Melanocyte of skin (primary cell): ENCODE measurements at places on chromosomes 2 and 18. TPM values are rescaled to one million over a fixed set of nuclear protein-coding genes. Genes with fewer than 3 reads are reported as not detected.

IGFBP5 gene
- total RNA-seq = 3.3 and 5.6 TPM in 2 replicates

PJVK gene
- 1.3 and 1.7 TPM in 2 replicates for total RNA-seq

CROCC2 gene
- under 0.01 TPM in 2 replicates for total RNA-seq

KLHL29 gene
- 4.5 and 15.6 TPM in 2 replicates for total RNA-seq

SLC4A3 gene
- 1.9 and 3.3 TPM in 2 replicates for total RNA-seq

CYRIA gene
- under 0.01 TPM in 1 of 2 replicates, not detected in the other for total RNA-seq

EPB41L3 gene
- 140 and 159 TPM in 2 replicates for total RNA-seq

ABCG8 gene
- total RNA-seq = under 0.01 TPM in 1 of 2 replicates, not detected in the other

CAPN14 gene
- 0.33 and 0.62 TPM in 2 replicates for total RNA-seq

PMAIP1 gene
- 2.5 and 3.1 TPM in 2 replicates for total RNA-seq

SLC38A11 gene
- under 0.01 and 0.73 TPM in 2 replicates for total RNA-seq

HADHB gene
- 127 and 140 TPM in 2 replicates for total RNA-seq

PLA2R1 gene
- total RNA-seq = 1.4 and 4.7 TPM in 2 replicates

DPP4 gene
- total RNA-seq = 152 and 176 TPM in 2 replicates

SCYGR5 gene
- total RNA-seq = not detected in 2 replicates

UPP2 gene
- not detected in 2 replicates for total RNA-seq

CD8B2 gene
- not detected in 2 replicates for total RNA-seq

ACKR3 gene
- total RNA-seq = not detected in 2 replicates

PLCD4 gene
- total RNA-seq = 9.6 and 10.9 TPM in 2 replicates

AGXT gene
- total RNA-seq = not detected in 2 replicates

CYB5A gene
- 35.0 and 44.6 TPM in 2 replicates for total RNA-seq

C2orf92 gene
- total RNA-seq = 2.1 and 3.3 TPM in 2 replicates

CKAP2L gene
- 15.0 and 15.7 TPM in 2 replicates for total RNA-seq

SH3RF3 gene
- total RNA-seq = 1.4 and 3.6 TPM in 2 replicates

FABP1 gene
- not detected in 2 replicates for total RNA-seq

FBXO48 gene
- 0.73 and 1.4 TPM in 2 replicates for total RNA-seq

CIB4 gene
- total RNA-seq = not detected in 2 replicates

CFAP210 gene
- total RNA-seq = not detected in 2 replicates

CCDC141 gene
- total RNA-seq = under 0.01 TPM in 1 of 2 replicates, not detected in the other

TSN gene
- total RNA-seq = 69.6 and 97.8 TPM in 2 replicates

FBXO36 gene
- 2.9 and 3.0 TPM in 2 replicates for total RNA-seq

HNMT gene
- 62.3 and 62.6 TPM in 2 replicates for total RNA-seq

AGPS gene
- 37.5 and 71.2 TPM in 2 replicates for total RNA-seq

TM4SF20 gene
- total RNA-seq = not detected in 2 replicates

MYOM1 gene
- total RNA-seq = under 0.01 and 0.15 TPM in 2 replicates

TMEM17 gene
- total RNA-seq = 5.2 and 5.5 TPM in 2 replicates

ALPG gene
- total RNA-seq = not detected in 2 replicates

HAAO gene
- 0.69 and 0.73 TPM in 2 replicates for total RNA-seq

RNU2-63P gene
- not detected in 2 replicates for total RNA-seq

CDC42EP3 gene
- 59.6 and 114 TPM in 2 replicates for total RNA-seq

VSNL1 gene
- total RNA-seq = 0.34 TPM in 1 of 2 replicates, not detected in the other

ZC3H8 gene
- 4.8 and 6.9 TPM in 2 replicates for total RNA-seq

CERS6 gene
- 22.3 and 29.8 TPM in 2 replicates for total RNA-seq

CDK5R2 gene
- not detected in 2 replicates for total RNA-seq

LYG2 gene
- not detected in 2 replicates for total RNA-seq

CGREF1 gene
- 4.7 and 7.6 TPM in 2 replicates for total RNA-seq

TOGARAM2 gene
- under 0.01 TPM in 2 replicates for total RNA-seq

HOXD12 gene
- total RNA-seq = 0.36 TPM in 1 of 2 replicates, not detected in the other

QPCT gene
- 832 and 1,145 TPM in 2 replicates for total RNA-seq

EGR4 gene
- not detected in 2 replicates for total RNA-seq

MREG gene
- 28.2 and 57.1 TPM in 2 replicates for total RNA-seq

KYNU gene
- total RNA-seq = 134 and 200 TPM in 2 replicates

SMPD4 gene
- 24.2 and 39.0 TPM in 2 replicates for total RNA-seq

OTOS gene
- not detected in 2 replicates for total RNA-seq

ADAM23 gene
- total RNA-seq = 5.5 and 18.5 TPM in 2 replicates
